HAP-1 (cell line): ENCODE measurements at places on chromosomes 3 and 15.

GRCh38 chr3:159245871-159246270, 444.0 kb downstream of the MFSD1 start:
- no peak for DNase-seq

DNA sequence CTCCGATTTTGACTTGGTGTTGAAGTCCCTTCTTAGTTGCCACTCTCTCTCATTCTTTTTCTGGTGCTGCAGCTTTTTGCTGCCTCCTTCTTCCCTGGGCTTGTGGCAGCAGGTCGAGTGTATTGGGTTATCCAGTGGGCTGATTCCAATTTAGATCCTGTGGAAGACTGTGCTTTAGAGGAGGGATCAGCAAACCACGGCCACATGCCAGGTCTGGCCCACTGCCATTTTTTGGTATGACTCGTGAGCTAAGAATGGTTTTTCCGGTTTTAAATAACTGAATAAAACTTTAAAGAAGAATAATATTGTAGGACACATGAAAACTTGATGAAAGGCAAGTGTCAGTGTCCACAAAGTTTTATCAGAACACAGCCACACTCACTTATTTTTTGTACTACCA, 330.5 kb downstream of the ROBO2 start:
- DNase-seq = no peak

DNA sequence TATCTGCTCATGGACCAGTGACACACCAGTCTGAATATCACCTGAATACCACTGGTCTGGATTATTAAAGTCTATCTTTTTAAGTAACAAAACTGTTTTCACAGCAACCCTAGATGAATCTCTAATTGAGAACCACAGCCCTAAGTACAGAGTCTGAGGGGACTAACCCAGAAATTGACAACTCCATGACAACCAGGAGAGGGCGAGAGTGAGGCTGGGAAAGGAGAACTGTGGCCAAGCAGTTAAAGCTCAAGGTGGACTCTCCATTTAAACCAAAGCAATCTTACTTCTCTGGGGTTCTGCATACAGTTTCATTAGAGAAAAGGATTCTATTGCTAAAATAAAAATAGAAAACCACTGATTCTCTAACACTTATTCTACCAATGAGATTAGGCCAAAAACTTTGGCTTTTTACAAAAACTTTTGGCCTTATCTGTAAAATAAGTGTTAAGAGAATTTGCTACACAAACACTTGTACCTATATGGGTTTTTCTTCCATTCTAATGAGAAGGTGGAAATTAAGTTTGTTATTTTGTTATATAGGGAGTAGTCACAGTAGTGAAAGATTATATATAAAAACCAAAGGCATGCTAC, 11.4 kb downstream of the NEK10 start:
- DNase-seq = peak; percentile 80

DNA sequence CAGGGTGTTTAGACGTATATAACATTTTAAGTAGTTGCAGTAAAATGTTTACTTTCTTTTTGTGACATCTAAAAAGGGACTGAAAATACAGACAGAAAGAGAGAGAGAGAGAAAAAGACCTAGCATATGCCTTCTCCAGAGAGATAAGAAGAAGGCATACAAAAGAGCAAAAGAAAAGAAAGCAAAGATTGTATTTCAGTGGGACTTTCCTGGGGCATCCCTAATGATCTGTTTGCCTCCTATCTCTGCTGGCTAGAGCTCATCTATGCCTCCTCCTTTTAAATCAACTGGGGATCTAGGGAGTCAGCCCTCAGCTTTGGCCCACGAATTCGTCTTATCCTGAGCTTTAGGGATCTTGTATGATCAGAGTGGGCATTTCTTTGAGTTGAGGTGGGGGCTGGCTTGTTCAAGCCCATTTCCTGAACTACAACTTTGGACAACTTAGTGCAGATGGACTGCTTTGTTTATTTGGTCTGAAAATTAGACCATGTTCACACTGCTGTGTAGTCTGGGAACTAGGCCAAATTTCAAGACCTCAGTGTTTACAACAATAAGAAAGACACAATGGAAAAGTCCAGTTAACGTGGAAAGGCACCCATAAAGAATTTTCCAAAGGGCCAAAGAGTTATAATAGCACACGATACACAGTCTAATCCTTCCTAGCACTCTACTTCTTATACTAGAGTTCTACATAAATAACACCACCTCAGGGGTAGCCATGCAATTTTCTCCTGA, 61.0 kb downstream of the ATP8B4 start:
- DNase-seq = peak; percentile 82

GRCh38 chr15:76460347-76460746, 123.8 kb downstream of the ISL2 start:
- no peak for DNase-seq

- no peak for DNase-seq
Measured at GRCh38 chr3:111548756-111549155, 6.8 kb downstream of the CD96 start.

DNA sequence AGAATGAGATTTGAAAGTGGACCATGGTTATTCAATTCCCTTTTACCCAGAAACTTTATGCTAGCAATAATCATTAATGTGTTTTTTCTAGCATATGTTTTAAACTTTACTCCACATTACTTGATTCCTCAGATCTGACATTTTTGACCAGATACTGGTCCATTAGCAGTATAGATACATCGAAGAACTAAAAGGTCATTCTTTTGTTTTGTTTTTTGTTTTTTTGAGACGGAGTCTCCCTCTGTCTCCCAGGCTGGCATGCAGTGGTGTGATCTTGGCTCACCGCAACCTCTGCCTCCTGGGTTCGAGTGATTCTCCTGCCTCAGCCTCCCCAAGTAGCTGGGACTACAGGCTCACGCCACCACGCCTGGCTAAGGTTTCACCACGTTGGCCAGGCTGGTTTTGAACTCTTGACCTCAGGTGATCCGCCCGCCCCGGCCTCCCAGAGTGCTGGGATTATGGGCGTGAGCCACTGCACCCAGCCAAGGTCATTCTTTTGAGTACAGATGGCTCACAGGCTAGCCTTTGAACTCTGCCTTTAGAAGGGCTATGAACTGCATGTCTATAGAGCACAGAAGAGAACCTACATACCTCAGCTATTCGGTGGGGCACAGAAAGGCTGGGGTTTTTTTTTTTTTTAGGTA, 28.6 kb downstream of the CHP1 start:
- DNase-seq = no peak

GRCh38 chr3:10479311-10479710, 26.1 kb downstream of the ATP2B2 start:
- DNase-seq = no peak

DNA sequence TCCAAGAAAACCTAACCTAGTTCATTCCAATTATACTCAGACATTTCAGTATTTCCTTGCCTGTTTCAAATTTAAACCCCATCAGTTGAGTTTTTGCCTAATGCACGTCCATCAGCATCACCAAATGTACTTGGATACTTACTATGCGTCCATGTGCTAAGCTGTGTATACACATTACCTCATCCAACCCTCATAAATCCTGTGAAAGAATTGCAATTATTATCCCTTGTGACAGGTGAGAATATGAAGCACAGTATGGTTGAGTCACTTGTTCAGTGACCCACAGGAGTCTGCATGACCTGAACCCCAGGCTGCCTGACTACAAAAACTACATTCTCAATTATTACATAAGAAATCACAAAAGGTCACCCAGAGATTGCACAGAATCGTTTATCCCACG, 2.5 kb downstream of the OR5K2 start:
- no peak for DNase-seq

GRCh38 chr15:82643992-82644391, 3.2 kb downstream of the CPEB1 start:
- DNase-seq = peak; percentile 63

DNA sequence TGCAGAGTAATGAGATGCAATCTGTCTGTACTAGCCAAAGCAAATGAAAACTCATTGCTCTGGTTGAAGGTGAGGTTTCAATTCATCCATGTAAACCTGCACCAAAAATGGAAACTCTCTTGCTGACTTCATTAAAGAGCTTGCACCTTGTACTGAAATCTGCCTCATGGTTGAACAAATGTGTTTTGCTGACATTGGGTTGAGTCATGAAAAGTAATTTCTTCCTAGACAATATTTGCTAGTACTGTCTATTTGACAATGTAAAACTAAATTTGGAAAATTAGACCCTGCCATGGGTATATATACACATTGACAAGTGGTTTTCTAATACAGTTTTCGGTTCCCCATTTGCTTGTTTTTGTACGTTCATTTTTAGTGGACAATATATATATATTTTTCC, 33.3 kb downstream of the RYR3 start:
- DNase-seq = no peak

DNA sequence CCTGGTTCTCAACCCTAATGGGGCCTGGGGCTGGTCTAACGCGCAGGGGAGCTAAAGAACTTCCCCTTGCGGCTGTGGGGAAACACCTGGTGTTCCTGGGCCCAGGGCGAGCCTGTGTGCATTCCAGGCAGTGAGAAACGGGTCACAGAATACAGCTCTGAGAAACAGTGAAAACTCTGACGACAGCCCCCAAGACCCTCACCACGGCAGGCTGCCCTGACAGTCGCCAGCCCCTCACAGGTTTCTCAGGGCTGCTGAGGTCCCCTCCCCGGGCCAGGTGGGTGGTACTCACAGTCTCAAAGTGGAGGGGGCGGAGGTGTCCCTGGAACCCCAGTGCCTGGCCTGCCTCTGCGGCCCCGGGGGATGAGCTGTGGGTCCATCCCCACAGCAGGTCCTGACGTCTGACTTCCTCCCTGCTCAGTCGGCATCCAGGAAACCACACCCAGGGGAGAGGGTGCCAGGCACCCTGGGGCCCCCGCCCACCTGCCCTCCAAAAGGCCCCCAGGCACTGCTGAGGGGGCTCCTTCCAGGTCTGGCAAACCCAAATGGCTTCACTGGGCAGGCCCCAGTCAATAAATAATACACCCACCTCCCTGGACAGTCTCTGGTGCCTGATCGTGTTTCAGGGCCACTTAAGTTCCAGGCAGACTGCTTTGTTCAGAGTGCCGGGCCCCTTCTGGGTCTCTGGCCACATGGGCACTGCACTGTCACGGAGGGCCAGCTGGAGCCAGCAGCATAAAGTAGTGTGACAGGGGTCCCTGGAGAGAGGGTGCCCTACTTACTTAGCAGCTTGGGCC, 57.7 kb downstream of the IQSEC1 start:
- DNase-seq = no peak

- DNase-seq = no peak
Measured at GRCh38 chr3:124229420-124229819, 237.5 kb upstream of the ROPN1 start.

DNA sequence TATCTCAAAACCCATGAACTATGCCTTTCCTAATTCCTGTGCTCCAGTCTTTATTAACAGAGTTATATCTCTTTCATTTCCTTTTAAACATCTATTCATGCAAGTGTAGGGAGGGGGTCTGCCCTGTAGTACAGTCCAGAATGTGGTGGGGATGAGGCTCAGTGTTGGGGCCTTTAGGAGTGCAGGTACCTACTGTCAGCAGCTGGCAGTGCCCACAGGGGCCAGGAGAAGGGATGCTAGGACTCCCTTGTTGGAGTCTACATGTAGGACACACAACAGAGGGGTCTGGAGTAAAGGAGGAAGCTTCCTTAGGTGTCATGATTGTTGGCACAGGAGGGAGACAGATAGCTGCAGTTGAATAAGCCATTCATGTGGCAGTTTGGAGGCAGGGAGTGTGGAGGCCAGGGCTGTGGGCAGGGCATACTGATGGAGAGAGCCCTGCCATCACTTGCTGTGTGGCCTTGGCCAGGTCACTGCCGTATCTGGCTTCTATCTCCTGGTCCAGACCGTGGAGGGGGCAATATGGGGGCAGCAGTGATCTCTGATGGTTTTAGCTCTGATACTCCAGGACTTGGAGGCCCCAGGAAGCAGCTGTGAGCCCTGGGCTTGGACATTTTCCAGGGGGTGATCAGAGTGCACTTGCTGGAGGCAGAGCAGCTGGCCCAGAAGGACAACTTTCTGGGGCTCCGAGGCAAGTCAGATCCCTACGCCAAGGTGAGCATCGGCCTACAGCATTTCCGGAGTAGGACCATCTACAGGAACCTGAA, 29.5 kb downstream of the ESYT3 start:
- no peak for DNase-seq

DNA sequence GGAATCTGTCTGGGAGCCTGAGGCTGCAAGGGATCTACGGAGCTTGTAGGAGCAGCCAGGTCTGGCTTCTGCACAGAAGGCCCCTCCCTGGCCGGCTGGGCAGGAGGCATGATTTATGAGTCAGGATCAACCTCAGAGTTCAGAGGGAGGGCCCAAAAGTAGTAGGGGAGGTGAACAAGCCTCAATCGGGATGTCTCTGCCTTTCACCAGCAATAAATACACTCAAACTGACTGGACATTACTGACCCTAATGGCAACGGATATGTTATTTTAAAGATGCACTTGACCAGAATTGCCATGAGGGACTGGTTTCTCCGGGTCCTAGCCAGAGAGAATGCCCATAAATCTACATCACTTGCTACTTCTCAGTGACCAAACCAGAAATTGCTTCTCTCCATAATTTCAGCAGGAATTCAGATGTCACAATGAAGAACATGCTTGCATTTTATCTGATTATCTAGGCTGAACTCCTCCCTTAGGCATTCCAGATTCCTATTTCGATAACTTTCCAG, 109.6 kb upstream of the LMOD3 start:
- DNase-seq = peak; percentile 18

GRCh38 chr3:123511726-123512125, 62.8 kb upstream of the ADCY5 start:
- no peak for DNase-seq

- DNase-seq = peak; percentile 11
Measured at GRCh38 chr3:38627956-38628355, 21.5 kb downstream of the SCN5A start.

DNA sequence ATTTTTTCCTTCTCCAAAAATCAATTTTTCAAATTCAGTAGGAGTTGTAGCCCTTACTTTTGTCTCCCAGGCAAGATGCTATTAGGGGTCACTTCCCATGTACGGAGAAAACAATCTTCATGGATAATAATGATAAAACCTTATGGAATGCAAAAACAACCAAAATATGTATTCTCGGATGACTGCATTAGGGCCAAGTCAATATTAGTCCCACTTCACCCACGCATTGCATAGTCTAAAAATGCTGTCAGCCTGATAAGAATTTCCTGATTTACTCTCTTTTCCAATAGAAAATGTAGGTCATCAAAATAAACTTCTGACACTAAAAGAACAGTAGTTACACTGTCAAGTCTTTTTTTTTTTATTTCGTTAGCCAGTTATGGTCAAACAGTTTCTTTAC, 2.7 kb downstream of the VGLL3 start:
- DNase-seq = no peak

DNA sequence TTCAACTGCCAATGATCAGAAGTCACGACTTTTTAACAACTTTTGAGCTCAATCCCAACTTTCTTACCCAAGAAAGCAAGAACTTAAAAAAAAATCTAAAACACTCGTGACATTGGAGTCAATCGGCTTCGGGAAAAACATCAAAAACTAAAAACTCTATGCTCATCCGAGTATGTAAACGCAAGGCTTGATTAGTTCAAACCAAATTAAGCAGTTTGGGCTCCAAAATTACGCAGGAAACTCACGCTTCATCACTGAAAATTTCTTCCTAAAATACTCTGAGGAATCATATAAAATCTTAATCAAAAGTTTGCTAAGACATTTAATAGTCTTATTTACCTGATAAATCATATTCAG, 1.6 kb downstream of the TRA2B start:
- no peak for DNase-seq
